ENCODE measurements at places on chromosomes 7 and 10. TPM values are rescaled to one million over a fixed set of nuclear protein-coding genes. Genes with fewer than 3 reads are reported as not detected.

Gene BPGM
- total RNA-seq: 28.1 TPM

Gene SUN3
- not detected for total RNA-seq

Gene PLPP4
- total RNA-seq: not detected

Gene RET
- not detected for total RNA-seq

Gene LIPF
- 2,926 TPM for total RNA-seq

Gene HOXA1
- not detected for total RNA-seq

Gene SLC16A9
- total RNA-seq: 0.45 TPM

Gene CALHM2
- total RNA-seq: 11.6 TPM

Gene INMT
- total RNA-seq: 24.2 TPM

Gene FAM3C
- 23.3 TPM for total RNA-seq

Gene ASIC3
- 0.43 TPM for total RNA-seq

Gene FAM149B1
- 12.9 TPM for total RNA-seq

Gene TFPI2
- 4.1 TPM for total RNA-seq

Gene CYP2C19
- total RNA-seq: 19.7 TPM

Gene CLDN15
- total RNA-seq: 1.2 TPM

Gene PHKG1
- 11.1 TPM for total RNA-seq

Gene TMEM176A
- total RNA-seq: 116 TPM

Gene TACR2
- 13.3 TPM for total RNA-seq

Gene PARD3
- total RNA-seq: 59.8 TPM

Gene CPA4
- not detected for total RNA-seq

Gene RNF32
- 1.5 TPM for total RNA-seq

Gene PHYHIPL
- 0.29 TPM for total RNA-seq

Gene SGCE
- 66.5 TPM for total RNA-seq

Gene SNX10
- not detected for total RNA-seq

Gene DOCK1
- 40.3 TPM for total RNA-seq

Gene NOC3L
- total RNA-seq: 0.58 TPM

Gene KNDC1
- total RNA-seq: 1.0 TPM

Gene PKD2L1
- total RNA-seq: 0.89 TPM

Gene KIAA1217
- 112 TPM for total RNA-seq

Gene PTN
- not detected for total RNA-seq

Gene UPK3BL2
- total RNA-seq: 0.89 TPM

Gene ACBD5
- total RNA-seq: 6.7 TPM

Gene ASB10
- total RNA-seq: not detected

Gene HOXA10
- total RNA-seq: not detected

Gene ZNF736
- total RNA-seq: 21.4 TPM

Gene RFC2
- total RNA-seq: 39.1 TPM

Gene FOXI2
- not detected for total RNA-seq

Gene SLC29A4
- total RNA-seq: 4.1 TPM

All from stomach (tissue), 19 donors.